ENCODE measurements at places on chromosomes 4 and X. TPM values are rescaled to one million over a fixed set of nuclear protein-coding genes. Genes with fewer than 3 reads are reported as not detected.

Gene MAGEC2
- not detected for total RNA-seq

Gene EFNB1
- 21.4 TPM for total RNA-seq

Gene GAGE12C
- total RNA-seq = not detected

Gene INTS6L
- 2.5 TPM for total RNA-seq

Gene HS3ST1
- 2.5 TPM for total RNA-seq

Gene ARMCX2
- 95.6 TPM for total RNA-seq

Gene CSAG1
- not detected for total RNA-seq

Gene PNMA6F
- total RNA-seq = not detected

Gene ARX
- not detected for total RNA-seq

Gene SYP
- 0.66 TPM for total RNA-seq

Gene ZMYM3
- total RNA-seq = 7.7 TPM

Gene ZCCHC18
- total RNA-seq = 0.26 TPM

Gene LINC00632
- 5.7 TPM for total RNA-seq

Gene MBTPS2
- total RNA-seq = 12.1 TPM

Gene MAGEA2B
- not detected for total RNA-seq

Gene ATP8A1
- total RNA-seq = 10.5 TPM

Gene FOXP3
- not detected for total RNA-seq

Gene TIGD2
- total RNA-seq = 2.8 TPM

Gene SMARCA5
- 38.3 TPM for total RNA-seq

Gene HTATSF1
- 47.0 TPM for total RNA-seq

Gene TXLNG
- total RNA-seq = 5.8 TPM

Gene ZDHHC15
- total RNA-seq = 3.7 TPM

Data from aortic smooth muscle cell (primary cell).